Left colon (tissue), 2 donors: ENCODE measurements at places on chromosomes 2 and 18.
A peak's percentile ranks its signal among the peaks of the same experiment; 100 is the strongest.

- DNase-seq, result no peak
These were observed 20.9 kb upstream of the STEAP3 start for GRCh38 chr2:119202610-119203310.

- DNase-seq, result peak; percentile 26
These were observed 916 bp downstream of the TAF4B start for GRCh38 chr18:26227051-26227670.

- no peak for DNase-seq
These were observed 13.6 kb downstream of the SAG start for GRCh38 chr2:233321166-233321565.

DNA sequence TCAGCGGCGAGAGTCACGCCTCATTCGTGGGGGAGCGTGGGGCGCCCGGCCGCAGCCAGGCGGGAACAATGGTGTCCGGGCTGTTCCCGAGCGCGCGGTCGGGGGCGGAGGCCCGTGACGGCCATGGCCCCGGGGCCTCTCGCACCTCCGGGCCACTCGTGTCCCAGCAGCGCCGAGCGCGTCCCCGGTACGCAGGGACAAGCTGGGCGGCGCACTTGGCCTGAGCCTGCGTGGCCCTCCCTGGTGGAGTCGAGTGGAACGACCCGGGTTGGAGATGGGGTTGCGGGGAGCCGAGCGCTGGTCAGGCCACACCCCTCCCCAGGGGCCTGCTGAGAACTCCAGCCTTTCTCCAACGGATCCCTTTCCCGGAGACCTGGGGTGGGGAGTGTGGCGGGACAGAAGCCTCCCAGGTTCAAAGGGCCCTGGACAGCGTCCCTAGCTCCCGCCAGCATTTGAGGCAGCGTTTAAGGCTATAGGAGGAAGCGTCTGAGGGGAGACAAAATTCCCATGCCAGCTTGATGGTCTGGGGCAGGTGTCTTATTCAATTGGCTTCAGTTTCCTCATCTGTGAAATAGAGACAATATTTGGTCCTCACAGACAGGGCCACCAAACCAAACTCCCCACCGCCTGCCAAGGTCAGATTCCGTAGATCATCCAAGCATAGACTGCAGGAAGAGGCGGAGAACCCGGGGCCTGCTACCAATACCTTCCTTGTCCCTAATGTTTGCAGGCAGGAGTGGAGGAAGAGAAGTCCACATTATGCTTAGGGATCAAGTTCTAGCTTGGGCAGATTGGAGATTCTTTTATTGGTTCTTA lies 553 bp downstream of the CNDP2 start:
- peak; percentile 77 for DNase-seq

GRCh38 chr18:55663891-55664290 lies 75.9 kb upstream of the TCF4 start:
- DNase-seq, result no peak

DNA sequence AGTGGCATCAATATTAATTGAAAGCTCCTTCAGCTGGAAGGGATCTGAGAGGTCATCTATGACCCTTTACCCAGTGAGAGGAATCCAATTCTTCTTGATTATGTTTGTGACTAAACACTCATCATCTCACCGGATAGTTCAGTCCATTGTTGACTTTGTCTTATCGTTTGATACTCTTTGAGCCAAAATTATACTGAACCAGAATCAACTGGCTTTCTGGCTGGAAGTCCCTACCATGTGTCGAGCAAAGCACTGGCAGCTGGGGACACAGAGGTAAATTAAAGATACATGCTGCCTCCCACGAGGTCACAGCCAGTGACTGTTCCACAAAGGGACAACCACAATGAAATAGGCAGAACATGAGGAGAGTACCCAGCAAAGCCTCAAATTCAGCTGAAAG lies 91.4 kb upstream of the FHL2 start:
- no peak for DNase-seq

- no peak for DNase-seq
These were observed 258.9 kb downstream of the CYRIA start for GRCh38 chr2:16406496-16407289.

GRCh38 chr2:230170532-230170931 lies 49.3 kb downstream of the SP110 start:
- peak; percentile 44 for DNase-seq

DNA sequence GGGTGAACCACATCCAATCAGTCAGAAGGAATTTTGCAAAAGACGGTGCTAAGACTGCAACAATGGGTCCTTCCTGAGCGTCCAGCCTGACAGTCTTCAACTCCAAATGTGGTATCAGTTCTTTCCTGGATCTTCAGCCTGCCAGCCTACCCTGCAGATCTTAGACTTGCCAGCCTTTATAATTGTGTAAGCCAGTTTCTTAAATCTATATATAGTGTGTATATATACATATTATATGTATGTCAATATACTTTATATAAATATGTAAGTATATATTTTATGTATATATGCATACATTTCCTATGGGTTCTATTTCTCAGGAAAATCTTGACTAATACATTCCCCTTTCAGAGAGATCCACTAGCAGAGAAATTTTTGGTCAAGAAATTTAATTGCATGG lies 245.5 kb downstream of the FHOD3 start:
- DNase-seq, result no peak

DNA sequence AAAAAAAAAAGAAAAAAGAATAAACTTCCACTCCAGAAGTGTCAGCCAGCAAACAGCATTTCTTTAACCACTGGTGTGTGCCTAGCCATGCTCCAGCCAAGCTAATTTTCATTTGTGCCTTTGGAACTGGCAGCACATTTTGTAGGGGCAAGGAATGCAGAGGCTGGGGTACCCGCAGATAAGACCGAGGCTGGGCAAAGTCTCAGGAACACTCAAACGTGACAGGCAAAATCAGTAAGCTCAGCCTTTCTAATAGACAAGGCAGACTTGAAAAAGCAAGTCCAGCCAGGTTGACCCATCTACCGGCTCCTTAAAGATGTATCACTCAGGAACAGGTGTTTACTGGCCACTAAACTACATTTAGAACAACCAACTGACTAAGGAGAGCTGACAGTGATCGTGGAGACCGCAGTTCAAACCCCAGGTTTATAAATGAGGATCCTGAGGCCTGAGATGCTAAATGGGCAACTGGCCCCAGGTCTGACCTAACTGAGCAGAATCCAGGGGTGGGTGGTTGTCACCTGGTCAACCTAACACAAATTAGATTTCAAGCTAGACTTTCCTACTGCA lies 16.7 kb downstream of the NFE2L2 start:
- DNase-seq, result no peak

DNA sequence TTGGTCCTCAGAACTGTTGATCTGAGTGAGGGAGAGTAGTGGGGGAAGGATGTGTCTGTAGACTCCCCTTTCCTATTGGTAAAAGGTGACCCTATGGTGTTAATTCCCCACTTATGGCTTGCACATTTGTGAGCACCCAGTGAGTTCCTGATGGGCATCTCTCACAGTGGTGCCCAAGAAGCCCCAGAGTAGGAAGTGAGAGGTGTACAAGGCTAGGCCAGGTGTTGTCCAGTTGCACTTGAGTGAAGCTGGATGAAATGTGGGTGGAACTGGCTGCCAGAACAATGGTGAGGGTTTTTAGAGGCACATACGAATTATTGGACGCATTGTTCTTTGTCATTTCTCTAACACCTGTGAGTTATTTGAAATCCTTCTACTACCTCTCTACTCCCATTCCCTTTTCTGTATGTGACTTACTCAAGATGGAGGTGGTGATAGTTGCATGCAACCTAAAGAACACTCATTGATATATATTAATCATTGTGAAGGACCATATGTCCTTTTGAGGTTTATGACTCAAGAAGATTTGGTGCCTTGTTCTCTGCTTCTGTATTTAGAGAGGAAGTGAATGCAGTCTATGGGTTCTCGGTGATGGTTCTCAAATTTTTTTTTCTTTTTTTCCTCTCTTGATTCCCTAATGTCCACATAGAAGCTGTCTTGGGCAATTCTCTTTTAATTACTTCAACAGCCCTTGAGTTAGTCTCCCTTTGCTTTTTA lies 162.7 kb downstream of the FSHR start:
- DNase-seq, result no peak

DNA sequence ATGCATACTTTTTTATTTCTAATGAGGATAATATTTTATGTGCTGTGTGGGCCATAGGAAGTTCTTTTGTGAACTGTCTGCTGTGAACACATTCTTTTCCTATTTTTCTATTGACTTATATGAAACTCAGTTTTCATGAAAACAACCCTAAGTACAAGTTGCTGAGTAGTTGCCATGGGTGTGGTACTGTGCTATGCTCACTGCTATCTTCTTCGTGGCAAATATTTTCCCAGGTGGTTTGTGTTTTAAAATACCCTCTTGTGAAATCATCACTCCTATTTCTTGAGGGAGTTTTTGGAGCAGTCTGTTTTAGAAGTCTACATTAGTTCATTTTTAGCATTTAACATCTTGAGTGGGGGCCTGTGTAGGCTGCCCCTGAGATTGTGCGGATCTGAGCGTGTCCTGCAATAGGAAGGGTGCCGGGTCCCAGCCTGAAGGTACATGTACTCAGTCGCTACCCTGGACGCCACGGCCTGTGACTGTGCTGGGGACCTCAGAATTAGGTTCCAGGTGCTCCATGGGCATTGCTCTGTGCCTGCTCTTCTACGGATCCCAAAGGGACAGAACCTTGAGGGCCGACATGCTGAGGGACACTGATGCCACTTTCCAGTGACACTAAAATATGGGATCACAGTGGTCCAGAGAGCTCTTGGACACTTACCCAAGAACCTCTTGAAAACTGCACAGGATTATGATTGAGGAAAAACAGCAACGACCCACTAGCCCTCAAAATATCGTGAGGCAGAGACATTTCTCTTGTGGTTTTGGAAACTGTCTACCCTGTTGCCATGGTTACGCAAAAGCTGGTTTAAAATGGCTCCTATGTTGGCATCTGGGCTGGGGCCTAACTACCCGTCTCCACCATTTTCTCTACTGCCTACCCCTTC lies 480.4 kb downstream of the TGIF1 start:
- DNase-seq, result no peak

- no peak for DNase-seq
These were observed 3.7 kb upstream of the MRPS9 start for GRCh38 chr2:105034170-105034569.

DNA sequence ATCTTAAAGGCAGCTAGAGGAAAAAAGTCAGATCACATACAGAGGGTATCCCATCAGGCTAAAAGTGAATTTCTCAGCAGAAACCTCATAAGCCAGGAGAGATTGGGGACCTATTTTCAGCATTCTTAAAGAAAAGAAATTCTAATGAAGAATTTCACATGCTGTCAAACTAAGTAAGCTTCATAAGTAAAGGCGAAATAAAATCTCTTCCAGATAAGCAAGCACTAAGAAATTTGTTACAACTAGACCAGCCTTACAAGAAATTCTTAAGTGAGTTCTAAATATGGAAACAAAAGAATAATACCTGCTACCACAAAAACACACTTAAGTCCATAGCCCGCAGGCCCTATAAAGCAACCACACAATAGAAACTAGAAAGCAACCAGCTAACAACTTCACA lies 186.1 kb downstream of the ETAA1 start:
- no peak for DNase-seq

DNA sequence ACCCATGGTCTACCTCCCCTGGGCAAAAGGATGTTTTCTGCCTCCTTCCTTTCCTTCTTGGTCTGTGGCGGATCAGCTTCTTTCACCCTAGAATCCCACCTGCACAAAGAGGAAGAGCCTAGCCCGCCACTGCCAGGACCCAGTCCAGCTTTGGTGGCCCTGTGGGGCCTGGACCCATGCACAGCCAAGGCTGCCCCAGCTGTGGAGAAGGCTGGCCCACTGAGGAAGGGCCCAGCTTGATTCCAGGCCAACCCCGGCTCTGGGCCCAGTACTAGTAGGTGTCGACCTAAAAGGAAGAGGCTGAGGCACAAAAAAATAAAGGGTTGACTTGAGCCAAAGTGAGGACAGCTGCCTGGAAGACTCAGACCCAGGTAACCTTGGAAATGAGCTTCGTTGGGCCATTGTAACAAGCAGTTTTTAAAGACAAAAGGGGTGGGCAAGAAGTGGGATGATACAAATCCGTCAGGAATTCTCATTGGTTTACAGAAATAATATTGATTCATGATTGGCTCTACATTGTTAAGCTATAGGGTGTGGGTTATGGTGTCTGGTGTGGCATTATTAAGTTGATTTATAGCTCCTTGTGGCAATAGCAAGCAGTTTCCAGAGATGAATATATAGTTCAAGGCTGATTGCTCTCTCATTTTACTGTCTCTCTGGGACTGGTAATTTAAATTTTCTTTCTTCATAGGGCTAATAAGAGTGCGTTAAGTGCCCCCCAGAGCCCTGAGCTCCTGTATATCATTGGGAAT lies 29.8 kb upstream of the MAL start:
- no peak for DNase-seq
